ENCODE measurements at places on chromosomes 1 and 21.

DNA sequence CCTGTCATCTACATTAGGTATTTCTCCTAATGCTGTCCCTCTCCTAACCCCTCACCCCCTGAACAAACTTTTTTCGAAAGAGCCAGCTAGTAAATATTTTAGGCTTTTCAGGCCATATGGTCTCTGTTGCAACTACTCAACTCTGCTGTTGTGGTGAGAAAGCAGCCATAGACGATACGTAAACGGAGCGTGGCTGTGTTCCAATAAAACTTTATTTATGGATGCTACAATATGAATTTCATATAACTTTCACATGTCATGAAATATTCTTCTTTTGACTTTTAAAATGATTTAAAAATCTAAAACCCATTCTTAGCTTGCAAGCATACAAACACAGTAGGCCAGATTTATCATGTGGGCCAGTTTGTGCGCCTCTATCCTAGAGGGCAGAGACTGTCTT is 11.2 kb upstream of the RPS6KA1 start:
- no peak for DNase-seq

- no peak for DNase-seq
These were observed 54.2 kb upstream of the DNAJC6 start for GRCh38 chr1:65255035-65255655.

DNA sequence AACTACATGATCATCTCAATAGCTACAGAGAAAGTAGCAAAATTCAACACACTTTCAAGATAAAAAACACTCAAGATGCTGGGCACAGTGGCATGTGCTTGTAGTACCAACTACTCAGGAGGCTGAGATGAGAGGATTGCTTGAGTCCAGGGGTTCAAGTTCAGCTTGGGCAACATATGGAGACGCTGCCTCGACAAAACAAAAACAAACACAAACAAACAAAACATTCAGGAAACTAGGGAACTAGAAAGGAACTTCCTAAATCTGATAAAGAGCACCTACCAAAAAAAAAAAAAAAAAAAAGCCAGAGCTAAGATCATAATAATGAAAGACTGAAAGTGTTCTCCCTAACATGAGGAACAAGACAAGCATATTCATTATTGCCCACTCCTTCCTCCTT is 22.8 kb upstream of the RNF186 start:
- no peak for DNase-seq

DNA sequence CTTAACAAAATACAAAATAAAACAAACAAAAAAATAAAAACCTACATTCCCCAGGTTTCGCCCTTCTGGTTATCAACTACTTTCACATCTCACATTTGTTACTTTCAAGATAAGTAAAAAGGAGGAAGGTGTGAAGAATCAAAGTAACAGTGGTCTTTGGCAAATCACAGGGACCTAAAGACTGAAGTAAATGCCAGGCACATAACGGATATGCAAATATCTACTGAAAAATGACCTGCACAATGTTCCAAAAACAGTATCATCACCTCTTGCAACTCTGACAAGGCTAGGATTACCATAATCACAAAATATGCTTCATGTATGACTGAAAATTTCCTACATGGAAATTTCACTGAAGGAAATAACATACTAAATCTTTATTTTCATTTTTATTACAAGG is 29.3 kb downstream of the COP1 start:
- no peak for DNase-seq

GRCh38 chr1:230280906-230281413 is 145.2 kb downstream of the PGBD5 start:
- no peak for DNase-seq

DNA sequence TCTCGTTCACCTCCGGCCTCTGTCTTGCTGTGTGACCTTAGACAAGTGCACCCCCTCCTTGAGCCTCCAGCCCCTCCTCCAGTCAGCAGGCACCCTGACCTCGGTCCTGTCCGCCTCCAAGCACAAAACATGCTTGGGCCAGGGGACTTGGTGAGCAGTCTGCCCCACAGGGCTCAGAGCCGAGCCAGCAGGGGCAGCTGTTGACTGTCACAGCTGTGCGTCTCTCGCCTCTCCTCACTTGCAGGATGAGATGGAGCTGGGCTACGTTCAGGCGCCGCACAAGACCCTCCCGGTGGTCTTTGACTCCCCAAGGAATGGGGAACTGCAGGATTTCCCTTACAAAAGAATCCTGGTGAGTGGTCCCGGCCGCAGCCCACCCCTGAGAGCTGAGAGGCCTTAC is 24.2 kb downstream of the PADI3 start:
- no peak for DNase-seq

GRCh38 chr1:1371746-1372711 is 3.0 kb downstream of the AURKAIP1 start:
- no peak for DNase-seq

GRCh38 chr1:7747605-7748004 is 23.5 kb upstream of the VAMP3 start:
- DNase-seq = no peak

GRCh38 chr1:93678491-93678890 is 3.1 kb downstream of the BCAR3 start:
- no peak for DNase-seq

DNA sequence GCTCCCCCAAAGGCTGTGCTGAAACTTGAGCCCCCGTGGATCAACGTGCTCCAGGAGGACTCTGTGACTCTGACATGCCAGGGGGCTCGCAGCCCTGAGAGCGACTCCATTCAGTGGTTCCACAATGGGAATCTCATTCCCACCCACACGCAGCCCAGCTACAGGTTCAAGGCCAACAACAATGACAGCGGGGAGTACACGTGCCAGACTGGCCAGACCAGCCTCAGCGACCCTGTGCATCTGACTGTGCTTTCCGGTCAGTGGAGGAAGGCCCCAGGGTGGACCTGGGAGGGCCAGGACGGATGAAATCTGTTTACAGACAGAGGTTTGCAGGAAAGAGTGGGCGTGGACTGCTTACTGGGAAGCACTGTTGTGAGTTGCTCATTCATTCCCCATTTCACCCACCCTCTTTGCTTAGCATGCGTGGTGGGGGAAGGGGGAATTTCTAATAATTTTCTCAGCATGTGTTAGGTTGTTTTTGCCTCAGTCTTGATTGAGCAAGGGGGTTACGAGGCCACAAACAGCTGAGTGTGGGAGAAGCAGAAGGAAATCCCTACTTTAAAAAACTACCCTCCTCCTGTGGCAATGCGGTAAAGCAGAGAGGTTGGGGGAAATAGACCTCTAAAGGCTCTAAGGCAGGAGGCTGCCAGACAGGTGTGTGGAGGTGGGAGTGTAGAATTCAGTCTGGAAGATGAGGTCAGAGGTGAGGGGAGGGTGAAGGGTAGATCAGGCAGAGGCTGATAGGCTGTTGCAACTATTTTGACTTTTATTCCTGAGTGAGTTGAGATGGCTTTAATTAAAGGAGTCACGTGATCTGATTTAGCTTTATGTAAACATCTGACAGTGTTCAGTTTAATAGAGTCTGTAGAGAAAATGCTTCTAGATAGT is 1.3 kb downstream of the FCGR2A start:
- DNase-seq = no peak

- no peak for DNase-seq
These were observed 14.7 kb upstream of the GSTM4 start for GRCh38 chr1:109641078-109641740.

GRCh38 chr1:9068981-9069325 is 482 bp downstream of the SLC2A5 start:
- no peak for DNase-seq

DNA sequence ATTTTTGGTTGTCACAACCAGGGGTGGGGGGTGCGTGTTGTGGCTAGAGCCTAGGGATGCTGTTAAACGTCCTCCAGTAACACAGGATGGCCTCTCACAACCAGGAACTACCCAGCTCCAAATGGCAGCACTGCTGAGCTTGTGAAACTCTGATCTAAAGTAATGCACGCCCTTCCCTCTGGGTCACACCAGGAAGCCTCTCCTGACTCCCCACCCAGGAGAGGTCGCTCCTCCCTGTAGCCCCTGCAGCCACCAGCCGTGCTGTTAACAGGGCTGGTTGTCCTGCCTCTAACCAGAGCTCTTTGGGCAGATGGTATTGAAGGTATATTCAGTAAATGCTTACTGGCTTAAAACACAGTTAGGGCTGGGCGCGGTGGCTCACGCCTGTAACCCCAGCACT is 73.2 kb downstream of the NKAIN1 start:
- DNase-seq = no peak

- DNase-seq = peak; percentile 25
These were observed 54.1 kb downstream of the DSCAM start for GRCh38 chr21:40792691-40793456.

DNA sequence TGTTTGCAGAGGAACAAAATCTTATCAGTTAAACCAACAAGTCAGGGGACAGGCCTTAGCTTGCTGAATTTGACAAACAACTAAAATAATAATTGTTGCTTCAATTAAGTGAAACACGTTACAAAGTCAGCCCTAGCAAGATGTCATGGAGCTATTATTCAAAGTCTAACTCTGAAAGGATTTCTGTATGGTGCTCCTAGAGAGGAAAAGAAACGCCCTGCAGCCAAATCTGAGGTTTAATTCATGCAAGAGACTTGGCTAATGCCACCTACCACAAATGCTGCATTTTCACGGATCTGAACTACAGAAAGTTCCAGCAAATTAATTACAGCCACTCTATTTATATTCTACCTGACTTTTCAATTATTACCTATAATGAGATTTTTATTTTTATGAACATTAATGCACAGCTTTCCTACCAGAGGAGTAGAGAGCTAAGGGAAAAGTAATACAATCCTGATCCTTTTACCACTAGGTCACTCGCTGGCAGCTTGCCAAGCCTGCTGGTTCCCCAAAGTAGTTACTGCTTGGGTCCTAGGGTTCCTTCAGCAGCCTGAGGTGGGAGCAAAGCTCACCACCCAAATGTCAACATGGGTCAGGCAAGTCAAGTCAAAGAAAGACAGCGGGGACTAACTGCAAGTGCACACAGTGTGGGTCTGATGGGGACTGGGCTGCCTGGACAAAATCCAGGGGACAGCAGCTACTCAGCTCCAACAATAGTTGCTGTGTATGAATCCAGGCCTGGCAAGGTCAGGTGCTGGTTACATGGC is 8.5 kb downstream of the COLGALT2 start:
- DNase-seq = no peak

- no peak for DNase-seq
These were observed 9.3 kb downstream of the ATP1A1 start for GRCh38 chr1:116382321-116382720.

- peak; percentile 75 for DNase-seq
These were observed 563.9 kb upstream of the NR5A2 start for GRCh38 chr1:199463521-199464127.

DNA sequence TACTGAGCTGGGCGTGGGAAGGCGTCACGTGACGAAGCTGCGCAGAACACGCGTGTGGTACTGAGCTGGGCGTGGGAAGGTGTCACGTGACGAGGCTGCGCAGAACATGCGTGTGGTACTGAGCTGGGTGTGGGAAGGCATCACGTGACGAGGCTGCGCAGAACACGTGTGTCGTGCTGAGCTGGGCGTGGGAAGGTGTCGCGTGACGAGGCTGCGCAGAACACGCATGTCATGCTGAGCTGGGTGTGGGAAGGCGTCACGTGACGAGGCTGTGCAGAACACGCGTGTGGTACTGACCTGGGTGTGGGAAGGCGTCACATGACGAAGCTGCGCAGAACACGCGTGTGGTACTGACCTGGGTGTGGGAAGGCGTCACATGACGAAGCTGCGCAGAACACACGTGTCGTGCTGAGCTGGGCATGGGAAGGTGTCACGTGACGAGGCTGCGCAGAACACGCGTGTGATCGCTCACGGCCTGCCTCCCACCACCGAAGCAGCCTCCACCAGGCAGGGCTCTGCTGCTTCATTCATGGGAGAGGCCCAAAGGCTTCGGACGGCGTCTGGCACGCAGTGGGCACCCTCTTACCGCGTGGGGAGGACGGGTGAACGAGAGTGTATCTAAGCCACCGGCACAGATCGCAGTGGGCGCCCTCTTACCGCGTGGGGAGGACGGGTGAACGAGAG is 24.0 kb downstream of the CFAP74 start:
- DNase-seq = no peak

DNA sequence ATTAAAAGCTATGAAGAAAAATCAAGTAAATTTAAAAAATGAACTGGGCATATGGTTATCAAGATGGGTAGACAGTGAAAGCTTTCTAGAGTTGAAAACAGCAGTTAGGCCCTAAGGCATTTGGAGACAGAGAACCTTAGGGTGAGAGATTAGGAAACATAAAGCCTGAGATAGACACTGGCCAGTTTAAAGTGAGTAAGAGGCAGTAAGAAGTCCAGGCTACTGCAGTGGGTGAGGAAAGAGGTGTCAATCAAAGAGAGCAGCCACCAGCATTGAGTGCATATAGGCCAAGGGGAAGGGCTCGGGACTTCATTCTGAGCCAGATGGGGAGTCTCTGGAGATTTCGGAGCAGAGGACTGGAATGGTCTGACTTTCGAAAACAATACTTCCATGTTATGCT is 1360.5 kb upstream of the ADGRL4 start:
- DNase-seq = no peak

- DNase-seq = peak; percentile 77
These were observed 4.9 kb downstream of the PLEKHG5 start for GRCh38 chr1:6486433-6487011.

DNA sequence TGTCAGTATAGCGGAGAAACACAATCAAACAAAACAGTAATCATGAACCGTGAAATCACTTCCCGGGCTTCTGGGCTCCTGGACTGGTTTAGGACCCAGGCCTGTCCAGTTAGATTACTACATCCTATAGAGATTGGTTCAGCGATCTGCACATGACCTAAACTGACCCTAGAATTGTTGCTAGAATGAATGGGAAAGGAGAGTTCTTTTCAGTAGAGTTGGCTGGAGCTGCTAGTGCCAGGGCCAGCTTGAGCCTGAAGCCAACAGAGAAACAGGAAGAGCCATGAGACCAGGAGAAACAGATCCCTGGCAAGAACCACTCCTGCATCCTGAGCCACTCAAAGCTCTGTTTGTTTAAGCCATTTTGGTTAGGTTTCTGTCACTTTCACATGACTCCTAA is 474.3 kb upstream of the C1orf87 start:
- DNase-seq = no peak

GRCh38 chr1:151164732-151165280 is 896 bp downstream of the LYSMD1 start:
- DNase-seq = no peak

- DNase-seq = peak; percentile 24
These were observed 37.7 kb downstream of the SH3GLB1 start for GRCh38 chr1:86741947-86742572.

DNA sequence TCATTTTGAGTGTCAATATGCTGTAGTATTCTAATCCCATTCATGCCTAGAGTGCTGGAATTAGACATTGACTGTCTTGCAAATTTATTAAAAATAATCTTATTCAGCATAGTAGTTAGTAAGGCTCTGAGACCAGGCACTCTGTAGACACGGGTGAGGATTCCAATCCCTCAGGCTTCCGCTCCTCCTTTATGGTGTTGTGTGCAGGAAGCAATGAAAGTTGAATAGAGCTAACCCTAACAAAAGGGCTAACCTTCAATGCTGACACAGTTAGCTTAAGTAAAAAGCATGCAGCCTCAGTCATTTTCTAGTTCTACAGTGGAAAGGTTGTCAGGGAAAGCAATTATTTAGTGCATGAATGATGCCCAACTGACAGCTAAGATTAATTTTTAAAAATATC is 199.6 kb upstream of the SGIP1 start:
- no peak for DNase-seq

- DNase-seq = no peak
These were observed 1.9 kb downstream of the PODN start for GRCh38 chr1:53063744-53064515.

GRCh38 chr1:244450597-244451538 is 841 bp downstream of the ADSS2 start:
- DNase-seq = peak; percentile 60

GRCh38 chr1:173779936-173780335 is 44.5 kb upstream of the DARS2 start:
- DNase-seq = peak; percentile 23

GRCh38 chr21:26080211-26080610 is 90.4 kb downstream of the APP start:
- DNase-seq = peak; percentile 20
